ENCODE measurements at places on chromosomes 2 and 18.

DNA sequence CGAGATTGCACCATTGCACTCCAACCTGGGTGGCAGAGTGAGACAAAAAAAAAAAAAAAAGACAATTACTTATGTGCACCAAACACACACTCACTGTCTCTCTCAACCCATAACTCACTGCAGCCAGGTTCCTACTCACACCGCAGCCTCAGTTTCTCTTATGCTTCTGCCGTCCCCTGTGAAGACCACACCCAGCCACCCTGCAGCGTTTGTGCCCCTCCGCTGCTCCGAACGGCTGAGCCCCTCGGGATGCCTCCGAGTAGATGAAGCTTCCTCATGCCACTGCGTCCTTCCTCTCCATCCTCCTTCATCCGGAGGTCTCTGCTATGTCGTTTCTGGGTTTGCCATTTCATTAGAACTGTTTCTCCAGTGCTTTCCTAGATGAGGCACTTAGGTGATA is 160.1 kb downstream of the TWIST2 start:
- DNase-seq, result no peak

GRCh38 chr18:48952287-48953103 is 1.7 kb upstream of the SMAD7 start:
- DNase-seq, result no peak

DNA sequence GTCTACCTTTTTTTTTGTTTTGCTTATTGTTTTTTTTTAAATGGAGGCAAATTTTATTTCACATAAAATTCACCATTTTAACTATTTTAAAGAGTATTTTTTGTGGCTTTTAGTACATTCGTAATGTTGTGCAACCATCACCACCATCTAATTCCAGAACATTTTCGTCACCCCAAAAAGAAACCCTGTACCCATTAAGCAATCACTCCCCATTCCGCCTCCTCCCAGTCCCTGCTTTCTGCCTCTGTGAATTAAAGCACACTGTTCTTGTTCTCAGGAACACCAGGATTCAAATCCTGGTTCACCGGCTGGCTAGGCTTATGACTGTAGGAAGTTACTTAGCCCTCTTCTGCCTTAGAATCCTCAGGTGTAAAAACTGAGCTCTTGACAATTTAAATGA is 36.9 kb upstream of the EPAS1 start:
- no peak for DNase-seq

- DNase-seq, result no peak
Observed at GRCh38 chr2:138610201-138610953, 108.8 kb downstream of the SPOPL start.

DNA sequence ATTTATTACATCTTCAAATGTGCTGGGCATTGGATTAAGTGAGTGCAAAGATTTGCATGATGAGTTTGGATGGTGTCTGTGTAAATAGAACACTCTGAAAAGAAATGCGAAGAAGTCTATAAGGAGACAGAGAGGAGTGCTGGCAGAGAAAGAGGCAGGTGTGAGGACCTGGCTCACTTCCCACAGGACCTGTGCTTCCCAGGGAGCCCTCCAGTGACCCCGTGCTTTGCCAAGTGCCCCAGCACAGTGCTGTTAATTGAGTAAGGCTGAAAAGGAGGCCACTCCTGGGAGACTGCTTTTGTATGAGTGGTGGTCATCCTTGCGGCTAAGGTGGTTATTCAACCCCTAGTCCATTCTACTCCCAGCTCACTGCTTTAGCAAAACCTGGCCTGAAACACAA is 230.8 kb downstream of the OSR1 start:
- no peak for DNase-seq

GRCh38 chr2:108418416-108418815 is 30.6 kb upstream of the GCC2 start:
- DNase-seq, result no peak

GRCh38 chr2:228447266-228447915 is 265.9 kb upstream of the SPHKAP start:
- DNase-seq, result no peak

GRCh38 chr2:233223059-233223894 is 28.2 kb upstream of the ATG16L1 start:
- DNase-seq, result no peak

GRCh38 chr2:42675815-42676214 is 88.1 kb downstream of the OXER1 start:
- DNase-seq, result no peak

- DNase-seq, result peak; percentile 55
Observed at GRCh38 chr2:230661072-230661957, 51.3 kb upstream of the CAB39 start.

DNA sequence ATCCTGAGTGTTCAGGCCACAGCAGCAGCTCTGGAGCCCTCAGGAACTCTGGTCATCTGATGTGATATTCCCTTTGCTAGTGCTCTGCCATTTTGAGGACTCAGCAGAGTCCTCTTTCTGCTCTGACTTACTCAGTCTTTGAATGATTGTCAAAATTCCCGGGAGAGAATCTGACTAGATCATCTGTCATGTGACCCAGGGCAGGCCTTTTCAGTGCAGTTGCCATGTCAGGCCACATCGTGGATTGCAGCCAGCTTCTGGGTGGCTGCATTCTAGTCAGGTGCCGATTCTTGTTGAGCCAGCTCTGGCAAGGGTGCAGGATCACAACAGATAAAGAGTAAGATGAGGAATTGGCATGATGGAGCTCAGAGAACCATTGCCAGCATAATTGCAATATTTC is 795.6 kb downstream of the CPS1 start:
- no peak for DNase-seq

GRCh38 chr18:41144441-41144840 is 810.6 kb upstream of the PIK3C3 start:
- no peak for DNase-seq

DNA sequence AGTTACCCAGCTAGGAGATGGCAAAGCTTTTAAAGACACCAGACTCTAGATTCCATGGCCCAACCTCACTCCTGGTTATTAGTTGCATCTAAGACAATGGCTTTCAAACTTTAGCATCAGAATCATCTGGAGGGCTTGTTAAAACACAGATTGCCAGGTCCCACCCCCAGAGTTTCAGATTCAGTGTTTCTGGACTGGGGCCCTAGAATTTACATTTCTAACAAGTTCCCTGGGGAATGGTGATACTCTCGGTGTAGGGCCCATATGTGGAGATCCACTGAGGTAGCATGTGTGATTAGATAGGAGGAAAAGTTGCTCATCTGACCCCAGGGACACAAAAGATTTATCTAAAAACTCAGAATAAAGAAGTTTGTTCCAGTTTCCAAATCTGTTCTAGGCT is 14.5 kb upstream of the TTR start:
- DNase-seq, result no peak

DNA sequence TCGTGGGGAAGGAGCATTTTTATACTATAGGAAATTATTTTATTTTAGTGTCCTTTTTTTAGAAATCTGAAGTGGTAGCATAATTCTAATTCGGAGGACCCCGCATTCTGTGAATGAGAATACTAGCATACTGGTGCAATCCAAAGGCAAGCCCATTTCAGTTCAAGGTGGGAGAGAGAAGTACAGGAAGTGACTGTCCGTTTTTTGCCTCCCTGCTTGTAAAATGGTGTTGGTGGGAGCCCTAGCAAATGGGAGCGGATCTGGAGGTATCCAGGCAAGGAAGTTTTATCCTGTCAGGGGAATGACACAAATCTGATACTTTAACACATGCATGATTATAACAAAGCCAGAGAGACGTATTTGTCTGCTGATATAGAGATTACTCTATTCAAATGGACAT is 141.7 kb downstream of the ESCO1 start:
- no peak for DNase-seq

GRCh38 chr18:10284540-10285282 is 169.7 kb upstream of the APCDD1 start:
- no peak for DNase-seq

- DNase-seq, result peak; percentile 83
Observed at GRCh38 chr18:2655178-2655953, at the start of gene SMCHD1. TSS of gene SMCHD1 (plus strand) at chr18:2655726. CDS start at chr18:2656076, 350 bp downstream.
